CD4-positive, alpha-beta T cell treated with Interleukin-2 at 100 ng/mL for 4 hours (primary cell): ENCODE measurements at places on chromosomes 5 and 9.

GRCh38 chr9:16671591-16672137, 198.8 kb downstream of the BNC2 start:
- no peak for DNase-seq

- DNase-seq, result no peak
Observed at GRCh38 chr5:10567121-10567591, 3.3 kb downstream of the ANKRD33B start.

DNA sequence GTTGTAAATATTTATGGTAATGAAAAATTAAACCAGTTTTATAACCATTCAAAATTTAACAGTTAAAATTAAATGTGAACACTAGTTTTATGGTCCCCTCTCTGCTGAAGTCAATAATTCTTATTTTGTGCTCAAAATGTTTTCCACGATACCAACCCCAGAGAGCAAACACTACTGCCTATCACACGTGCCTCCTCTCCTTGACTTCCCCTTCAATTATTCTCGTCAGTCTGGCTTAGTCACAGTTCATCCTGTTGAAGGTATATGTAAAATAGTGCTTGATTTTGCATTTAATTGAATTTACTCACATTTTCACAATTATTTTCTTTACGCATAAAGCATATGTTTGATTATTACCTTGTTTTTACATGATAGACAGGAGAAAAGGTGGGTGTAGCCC, 148.8 kb downstream of the CCDC192 start:
- DNase-seq, result no peak

DNA sequence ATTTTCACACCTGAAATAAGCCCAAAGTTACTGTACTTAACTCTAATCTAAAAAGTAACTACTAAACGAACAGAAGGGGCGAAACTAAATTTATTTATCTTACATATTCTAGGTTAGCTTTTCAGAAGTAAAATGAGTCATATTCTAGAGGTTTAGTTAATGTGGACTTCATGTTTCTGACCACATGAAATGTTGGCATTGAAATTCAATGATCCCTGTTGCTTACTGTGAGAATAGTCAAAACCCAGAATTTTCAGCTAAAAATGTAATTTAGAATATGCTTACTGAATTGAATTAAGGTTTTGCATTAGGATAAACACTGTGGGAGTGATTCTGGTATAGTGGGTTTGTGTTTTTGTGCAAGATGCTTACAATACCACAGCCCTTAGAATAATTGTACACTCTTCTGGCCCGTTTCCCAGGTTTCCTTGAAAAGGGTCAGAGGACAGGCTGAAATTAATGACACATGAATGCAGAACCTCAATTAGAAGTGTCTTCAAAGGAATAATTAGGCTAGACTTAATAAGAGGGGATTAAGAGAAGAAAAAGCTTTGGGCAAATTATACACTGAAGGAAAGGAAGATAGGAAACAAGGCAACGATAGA, 1.4 kb upstream of the SNX18 start:
- no peak for DNase-seq

DNA sequence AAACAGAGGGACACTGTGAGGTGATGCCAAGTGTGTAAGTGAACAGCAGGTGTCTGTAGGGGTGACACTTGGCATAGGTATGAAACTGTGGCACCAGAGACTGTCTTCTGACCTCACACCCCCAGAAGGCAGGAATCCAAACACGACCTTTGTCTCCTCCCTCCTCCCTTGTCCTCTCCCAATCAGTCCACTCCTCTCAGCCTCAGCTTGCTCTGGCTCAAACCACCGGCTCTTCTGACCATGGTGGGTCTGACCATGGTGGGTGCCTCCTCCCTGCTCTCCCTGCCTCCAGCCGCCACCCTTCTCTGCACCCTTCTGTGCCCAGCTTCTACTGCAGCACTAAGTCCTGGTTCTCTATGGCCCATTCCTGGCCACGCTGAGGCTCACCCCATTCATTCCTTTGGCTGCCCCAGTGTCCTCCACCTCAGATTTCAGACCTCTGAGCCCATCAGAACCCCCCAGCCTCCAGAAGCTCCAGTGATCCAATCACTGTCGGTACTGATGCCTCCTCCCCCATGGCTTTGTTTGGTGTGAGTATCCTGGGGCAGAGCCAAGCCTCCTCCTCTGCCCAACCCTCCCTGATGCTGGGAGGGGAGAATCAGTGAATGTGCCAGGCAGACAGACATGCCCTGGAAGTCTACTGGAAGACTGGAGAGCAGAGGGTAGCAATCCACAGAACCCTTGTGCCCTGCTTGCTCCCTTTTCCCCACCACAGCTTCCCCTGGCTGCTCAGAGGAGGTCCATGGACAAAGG, 1.7 kb upstream of the ARID3C start:
- no peak for DNase-seq
